AG09309 (cell line): ENCODE measurements at places on chromosomes 3 and 15.

DNA sequence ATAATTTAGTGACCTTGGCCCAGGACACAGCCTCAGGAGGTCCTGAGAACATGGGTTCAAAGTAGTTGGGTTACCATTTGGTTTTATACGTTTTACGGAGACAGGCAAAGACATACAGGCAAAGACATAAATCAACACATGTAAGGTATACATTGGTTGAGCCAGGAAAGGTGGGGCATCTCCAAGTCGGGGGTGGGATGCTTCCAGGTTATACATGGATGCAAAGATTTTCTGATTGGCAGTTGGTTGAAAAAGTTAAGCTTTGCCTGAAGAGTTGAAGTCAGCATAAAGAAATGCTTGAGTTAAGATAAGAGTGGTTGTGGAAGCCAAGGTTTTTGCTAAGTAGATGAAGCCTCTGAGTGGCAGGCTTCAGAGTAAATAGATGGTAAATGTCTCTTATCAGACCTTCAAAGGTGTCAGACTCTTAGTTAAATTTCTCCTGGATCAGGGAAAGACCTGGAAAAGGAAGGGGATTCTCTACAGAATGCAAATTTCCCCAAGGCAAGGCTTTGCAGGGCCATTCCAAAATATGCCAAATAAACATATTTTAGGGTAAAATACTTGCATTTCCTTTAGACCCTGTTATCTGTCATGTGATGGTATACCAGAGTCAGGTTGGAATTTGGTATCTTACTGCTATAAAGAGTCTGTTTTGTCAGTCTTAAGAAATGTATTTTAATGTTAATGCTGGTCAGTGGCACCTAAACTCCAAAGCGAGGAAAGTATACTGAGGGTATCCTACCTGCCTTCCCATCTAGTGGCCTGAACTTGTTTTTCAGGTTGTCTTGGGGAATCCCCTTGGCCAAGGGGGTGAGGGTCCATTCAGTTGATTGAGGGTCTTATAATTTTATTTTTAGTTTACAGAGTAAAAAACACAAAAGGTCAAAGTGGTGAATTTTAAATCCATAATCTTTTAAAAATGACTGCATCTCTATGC lies 8.2 kb upstream of the PDHB start:
- no peak for DNase-seq

DNA sequence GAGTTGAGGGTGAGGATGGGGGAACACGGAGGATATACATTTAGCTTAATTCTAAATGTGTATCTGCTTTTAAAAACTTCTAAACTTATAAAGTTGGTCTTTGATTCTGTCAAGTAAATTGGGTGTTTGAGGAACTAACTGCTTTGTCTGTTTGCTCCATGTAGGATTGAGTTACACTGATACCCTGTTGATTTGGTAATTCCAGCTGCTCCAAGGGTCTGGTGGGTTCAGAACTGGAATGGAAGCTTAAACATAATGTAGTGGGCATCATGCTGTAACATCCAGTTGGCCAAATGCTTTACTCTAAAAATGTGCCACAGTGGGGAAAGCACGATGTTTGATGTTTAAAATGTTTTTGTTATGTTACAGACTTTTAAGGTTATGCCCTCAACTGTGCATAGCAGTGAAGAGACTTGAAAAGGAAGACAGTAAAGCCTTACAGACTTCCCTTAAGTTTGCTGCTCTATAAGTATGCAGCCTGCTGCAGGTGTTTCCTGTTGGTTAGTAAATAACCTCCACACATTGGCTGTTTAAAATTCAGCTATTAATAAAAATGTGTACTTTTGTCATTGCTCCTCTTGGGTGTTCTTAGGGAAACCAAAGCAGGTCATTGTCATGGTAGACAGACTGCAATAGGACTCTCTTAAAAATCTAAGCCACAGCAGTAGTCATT lies 5.9 kb upstream of the EDEM1 start:
- DNase-seq: no peak

DNA sequence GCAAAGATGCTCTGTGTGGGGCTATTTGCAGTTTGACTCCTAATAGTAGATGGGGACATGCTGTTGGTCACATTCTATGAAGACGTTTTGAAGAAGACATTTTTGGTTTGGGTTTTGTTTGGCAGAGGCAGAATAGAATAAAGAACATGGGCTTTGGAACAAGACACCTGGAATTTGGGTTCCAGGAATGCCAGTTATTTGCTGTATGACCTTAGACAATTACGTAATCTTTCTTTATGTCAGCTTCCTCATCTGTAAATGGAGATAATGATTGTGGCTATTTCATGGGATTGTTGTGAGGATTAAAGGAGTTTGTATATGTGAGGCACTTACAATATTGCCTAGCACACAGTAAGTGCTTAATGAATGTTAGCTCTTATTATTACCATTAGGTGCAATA lies 91.6 kb downstream of the MESD start:
- no peak for DNase-seq

GRCh38 chr15:72074335-72075060 lies 43.5 kb downstream of the MYO9A start:
- DNase-seq: no peak

- DNase-seq: no peak
These were observed 321.5 kb upstream of the ICE2 start for GRCh38 chr15:60800299-60801072.

- DNase-seq: no peak
These were observed 27.5 kb upstream of the ZNF148 start for GRCh38 chr3:125402639-125403038.

DNA sequence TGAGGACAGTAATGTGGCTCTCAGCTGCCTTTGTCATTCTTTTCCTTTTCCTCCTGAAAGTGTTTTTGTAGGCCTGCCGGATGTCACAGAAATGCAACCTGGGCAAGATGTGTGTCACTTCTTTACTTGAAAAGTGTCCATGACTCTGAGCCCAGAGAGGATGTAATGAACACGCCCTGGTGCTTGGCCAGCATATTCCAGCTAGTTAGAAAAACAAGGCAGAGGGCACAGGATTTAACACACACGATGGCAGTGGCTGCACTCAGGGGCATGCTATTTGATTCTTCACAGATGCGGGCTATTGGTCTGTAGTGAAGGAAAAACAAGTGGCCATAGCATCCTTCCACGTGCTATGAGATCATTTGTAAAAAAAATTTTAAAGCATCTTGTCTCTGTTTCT lies 30.3 kb upstream of the PTX3 start:
- no peak for DNase-seq

- no peak for DNase-seq
These were observed 523.7 kb upstream of the TGFBR2 start for GRCh38 chr3:30082652-30083051.

DNA sequence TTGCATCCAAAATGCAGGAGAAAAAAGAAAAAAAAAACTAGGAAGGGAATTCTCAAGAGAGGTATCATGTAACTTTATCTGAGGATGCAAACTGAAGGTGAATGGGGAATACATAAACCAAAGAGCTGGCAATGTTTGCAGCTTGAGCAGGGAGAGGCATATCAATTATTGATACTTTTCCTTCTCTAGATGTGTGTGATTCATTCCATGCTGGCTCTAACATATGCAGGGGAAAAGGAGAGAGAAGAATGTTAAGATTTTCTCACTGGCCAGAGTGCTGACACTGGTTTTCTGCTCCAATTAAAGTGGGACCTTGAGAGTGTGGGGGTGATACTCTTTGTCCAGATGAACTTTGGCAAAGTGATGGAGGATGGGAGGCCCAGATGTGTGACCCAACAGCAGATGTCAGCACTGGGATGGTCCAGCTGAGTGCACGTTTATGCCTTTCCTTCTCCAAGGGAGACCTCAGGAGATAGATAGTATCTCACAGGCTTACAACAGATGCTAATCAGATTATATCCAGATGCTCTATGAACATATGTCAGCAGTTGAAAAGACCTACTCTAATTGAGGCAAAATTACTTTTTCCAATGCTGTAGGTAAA lies 50.0 kb upstream of the PSMD6 start:
- DNase-seq: no peak

- DNase-seq: no peak
These were observed 6.6 kb upstream of the TEX9 start for GRCh38 chr15:56358604-56359003.
